ENCODE measurements at places on chromosomes 6 and 20.

- DNase-seq, result no peak
Observed at GRCh38 chr6:116266803-116267202, 12.9 kb downstream of the TSPYL1 start.

GRCh38 chr20:21981179-21981578 is 275.7 kb downstream of the PAX1 start:
- DNase-seq, result peak; percentile 29

- no peak for DNase-seq
Observed at GRCh38 chr6:170358496-170358895, 51.9 kb downstream of the FAM120B start.

DNA sequence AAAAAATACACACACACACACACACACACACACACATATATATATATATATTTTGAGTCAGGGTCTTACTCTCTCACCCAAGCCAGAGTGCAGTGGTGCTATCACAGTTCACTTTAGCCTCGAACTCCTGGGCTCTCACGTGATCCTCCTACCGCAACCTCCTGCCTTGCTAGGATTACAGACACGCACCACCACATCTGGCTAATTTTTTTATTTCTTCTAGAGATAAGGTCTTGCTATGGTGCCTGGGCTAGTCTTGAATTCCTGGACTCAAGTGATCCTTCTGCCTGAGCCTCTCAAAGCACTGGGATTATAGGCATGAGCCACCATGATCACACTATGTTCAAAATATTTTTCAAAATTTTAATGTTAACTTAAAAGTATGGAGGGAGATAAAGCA is 43.5 kb downstream of the NUP153 start:
- DNase-seq, result no peak

DNA sequence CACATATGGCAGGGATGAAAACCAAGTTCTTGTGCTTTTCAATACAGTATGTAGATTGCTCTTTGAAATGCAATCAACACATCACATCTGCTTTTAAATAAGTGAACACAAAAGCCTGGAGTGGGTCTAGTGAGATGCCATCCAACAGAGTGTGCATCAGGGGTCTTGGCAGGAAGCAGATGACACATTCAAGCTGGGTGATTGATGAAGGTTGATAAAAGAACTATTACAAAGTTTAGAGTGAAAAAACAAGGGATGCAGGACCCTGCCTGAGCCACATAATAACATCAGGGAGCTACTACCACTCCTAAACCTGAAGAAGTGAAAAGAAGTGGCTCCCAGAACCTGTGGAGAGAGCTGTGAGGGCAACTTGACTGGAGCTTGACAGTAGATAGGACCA is 16.6 kb upstream of the PLCB1 start:
- no peak for DNase-seq

- DNase-seq, result no peak
Observed at GRCh38 chr6:20574355-20574754, 40.1 kb downstream of the CDKAL1 start.

GRCh38 chr6:20924911-20925543 is 390.8 kb downstream of the CDKAL1 start:
- no peak for DNase-seq

All from muscle of leg (tissue), 16 donors.